ENCODE measurements at places on chromosomes 1 and 21.

GRCh38 chr1:5753549-5754421 is 238.4 kb downstream of the NPHP4 start:
- no peak for DNase-seq

DNA sequence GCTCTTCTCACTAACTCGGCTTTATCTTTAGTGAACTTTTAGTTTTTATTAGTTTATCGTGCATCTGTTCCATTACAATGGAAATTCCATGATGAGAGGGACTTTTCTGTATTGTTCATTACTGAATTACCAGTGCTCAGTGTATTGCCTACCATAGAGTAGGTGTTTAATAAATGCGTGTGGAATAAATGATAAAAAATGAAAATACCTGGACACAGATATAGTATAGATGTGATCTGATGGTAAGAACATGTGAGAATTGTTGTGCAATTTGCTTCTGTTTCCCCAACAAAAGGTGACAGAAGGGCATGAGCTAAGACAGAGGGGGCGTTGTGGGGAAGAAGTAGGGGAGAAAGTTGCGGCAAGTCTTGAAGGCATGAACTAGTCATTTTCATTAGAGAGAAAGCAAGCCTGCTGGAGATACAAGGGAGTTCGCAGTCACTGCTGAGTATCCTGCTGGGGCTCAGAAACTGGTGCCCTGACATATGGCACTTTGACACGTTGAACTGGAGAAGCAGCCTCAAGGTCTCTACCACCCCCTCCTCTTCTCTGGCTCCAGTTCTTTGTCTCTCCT is 5.6 kb upstream of the COG2 start:
- no peak for DNase-seq

DNA sequence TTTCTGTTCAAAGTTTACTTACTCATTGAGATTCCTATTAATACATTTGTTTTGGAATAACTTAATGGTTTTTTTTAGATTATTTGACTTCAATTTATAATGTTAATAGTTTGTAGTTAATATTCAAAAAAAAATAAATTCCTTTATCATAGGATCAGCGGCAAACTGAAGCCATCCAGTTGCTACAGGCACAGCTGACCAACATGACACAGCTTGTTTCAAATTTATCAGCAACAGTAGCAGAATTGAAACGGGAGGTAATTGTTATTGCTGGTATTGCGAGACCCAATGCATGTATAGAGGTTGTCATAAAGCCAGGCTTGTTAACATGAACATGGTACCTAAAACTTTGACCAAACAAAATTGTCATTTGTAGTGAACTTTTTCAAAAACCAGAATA is 59.0 kb upstream of the FASLG start:
- no peak for DNase-seq

DNA sequence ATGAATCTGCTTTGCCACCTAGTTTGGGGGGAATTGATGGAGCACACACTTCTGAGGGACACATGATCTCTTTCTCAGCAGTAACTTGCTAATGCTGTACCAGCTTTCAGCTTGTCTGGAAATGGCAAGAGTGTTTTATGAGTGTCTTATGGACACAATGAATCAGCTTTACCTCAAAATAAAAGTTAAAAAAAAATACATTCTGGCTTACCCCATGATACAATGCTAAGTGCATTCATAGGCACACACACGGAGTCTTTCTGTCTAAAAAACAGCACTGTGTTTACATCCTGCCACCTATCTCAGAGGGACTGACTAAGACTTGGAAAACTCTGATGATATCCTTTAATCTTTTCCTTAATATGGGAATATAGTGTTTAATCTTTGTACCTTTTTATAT is 455.5 kb upstream of the ADAMTS5 start:
- DNase-seq = no peak

All from stimulated activated CD8-positive, alpha-beta memory T cell treated with anti-CD3 and anti-CD28 coated beads, Interleukin-7, amount 100 ng/mL, for 24 hours (primary cell).